ENCODE measurements at places on chromosomes 1 and 21.

GRCh38 chr1:3012456-3013291, 8.6 kb upstream of the ACTRT2 start:
- no peak for DNase-seq

- DNase-seq = no peak
Measured at GRCh38 chr1:33149453-33150190, 32.2 kb downstream of the TRIM62 start.

- DNase-seq = no peak
Measured at GRCh38 chr21:42474043-42474831, 21.8 kb downstream of the RSPH1 start.

DNA sequence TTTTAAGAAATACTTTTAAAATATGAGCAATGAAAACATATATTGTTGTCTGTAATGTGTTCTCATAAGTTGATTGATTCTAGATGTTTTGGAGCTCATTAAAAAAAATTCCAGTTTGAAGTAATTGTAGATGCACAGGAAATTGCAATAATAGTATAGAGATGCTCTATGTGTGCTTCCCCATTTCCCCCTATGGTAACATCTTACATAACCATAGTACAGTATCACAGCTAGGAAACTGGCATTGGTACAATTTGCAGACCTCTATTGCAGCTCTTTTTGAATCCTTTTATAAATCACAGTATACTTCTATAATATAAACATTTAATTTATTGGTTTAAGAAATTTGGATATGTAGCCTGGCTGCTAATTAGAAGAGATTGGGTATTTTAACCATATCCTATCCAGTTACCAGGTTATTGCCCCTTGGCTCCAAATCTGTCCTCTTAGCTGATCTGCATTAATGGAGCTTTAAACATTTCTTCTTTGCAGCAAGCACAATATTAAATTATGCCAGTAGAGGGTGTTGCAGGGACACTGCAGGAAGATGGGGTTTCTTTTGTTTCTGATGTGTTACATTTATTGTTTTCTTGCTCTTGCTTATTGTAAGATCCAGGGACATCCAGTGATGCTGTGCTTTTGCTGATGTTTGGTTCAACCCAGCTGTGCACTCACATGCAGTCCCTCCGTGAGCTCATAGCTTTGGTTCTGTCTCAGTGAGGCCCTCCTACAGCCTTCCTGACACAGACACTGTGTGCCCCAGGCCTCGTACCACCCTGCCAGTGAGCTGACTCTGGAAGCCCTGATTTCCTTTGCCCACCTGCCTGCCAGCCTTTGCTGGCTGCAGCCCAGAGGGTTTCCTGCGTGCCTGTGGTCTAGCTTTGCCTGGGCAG, 103.3 kb downstream of the RABGAP1L start:
- DNase-seq = no peak

DNA sequence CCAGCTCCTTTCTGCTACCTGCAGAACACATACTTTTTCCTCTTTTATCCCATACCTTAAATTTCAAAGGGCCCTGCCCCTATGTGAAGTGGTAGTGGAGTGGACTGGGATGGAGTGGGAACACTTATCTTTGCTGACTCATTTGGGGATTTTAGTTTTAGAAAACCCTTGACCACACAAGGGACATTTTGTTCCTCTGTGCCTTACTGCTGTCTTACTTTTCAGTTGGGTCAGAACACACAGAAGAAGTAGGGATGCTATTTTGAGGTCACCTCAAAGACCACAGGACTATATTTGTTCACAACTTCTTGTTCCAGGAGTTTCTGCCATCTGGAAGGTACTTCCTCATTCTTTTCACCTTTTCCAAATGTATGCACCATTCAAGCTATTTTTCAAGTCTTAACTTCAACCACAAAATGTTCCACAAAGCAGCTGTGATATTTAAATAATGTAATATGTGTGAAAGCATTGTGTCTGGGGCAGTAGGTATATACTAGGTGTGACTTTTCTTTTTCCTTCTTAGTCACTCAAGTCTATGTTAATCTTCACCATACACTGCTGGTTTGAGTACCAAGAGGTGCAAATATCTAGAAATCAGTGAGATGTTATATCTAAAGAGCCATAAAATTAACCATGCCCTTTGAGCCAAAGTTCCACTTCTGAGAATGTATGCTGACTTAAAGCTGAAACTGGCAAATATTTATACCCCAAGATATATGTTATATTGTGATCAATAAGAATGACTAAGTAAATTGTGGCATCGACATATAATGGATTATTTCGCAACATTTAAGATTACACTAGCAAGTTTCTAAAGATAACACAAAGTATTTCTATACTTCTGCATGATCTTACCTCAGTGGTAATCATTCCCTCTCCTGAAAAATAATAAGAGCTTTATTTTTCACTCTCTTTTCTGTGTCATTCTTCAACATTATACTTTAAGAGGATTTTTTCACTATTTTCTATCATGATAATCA, 308.5 kb downstream of the MRPL39 start:
- DNase-seq = no peak
